ENCODE measurements at places on chromosomes 3 and 15. TPM values are rescaled to one million over a fixed set of nuclear protein-coding genes. Genes with fewer than 3 reads are reported as not detected.

GRCh38 chr15:40823572-40824343, 4.8 kb downstream of the PPP1R14D start:
- no peak for DNase-seq

GRCh38 chr15:47326410-47327333, 390.6 kb upstream of the SEMA6D start:
- no peak for DNase-seq

Gene PLSCR2
- total RNA-seq, result not detected

Gene MITF
- 0.32 TPM for total RNA-seq

DNA sequence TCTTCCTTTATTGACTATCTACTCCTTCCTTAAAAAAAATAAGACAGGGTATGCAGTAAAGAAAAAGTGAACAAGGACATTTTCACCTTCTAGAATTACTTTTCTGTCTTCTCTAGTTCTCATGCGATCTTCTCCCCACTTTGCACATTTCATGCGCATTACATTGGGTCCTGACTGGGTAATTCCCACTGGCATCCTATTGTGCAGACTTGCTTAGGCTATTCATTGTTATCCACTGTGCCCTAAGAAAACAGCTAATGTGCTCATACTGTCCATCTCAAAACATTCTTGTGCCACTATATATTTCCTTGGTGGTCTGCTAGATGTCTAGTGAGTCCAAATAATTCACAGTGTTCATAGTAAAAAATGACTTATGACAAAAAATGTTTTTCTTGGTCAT, 447.4 kb upstream of the ROBO1 start:
- no peak for DNase-seq

DNA sequence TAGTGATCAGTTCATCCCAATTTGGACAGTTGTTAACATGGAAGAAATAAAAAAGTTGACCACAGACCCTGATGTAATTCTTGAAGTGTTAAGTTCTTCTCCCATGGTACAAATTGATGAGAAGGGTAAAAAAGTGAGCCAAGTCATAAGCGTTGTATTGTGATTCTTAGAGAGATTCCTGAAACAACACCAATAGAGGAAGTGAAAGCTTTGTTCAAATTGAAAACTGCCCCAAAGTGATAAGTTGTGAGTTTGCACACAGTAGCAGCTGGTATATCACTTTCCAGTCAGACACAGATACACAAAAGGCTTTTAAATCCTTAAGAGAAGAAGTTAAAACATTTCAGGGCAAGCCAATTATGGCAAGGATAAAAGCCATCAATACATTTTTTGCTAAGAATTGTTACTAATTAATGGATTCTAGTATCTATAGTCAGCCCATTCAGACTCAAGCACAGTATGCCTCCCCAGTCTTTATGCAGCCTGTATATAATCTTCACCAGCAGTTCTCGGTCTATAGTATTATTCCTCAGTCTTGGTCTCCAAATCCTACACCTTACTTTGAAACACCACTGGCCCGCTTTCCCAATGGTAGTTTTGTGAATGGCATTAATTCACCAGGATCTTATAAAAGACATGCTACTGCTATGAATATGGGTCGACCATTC, 38.2 kb downstream of the CDIN1 start:
- no peak for DNase-seq

Gene ATP8B4
- total RNA-seq, result 21.3 TPM

Gene SLC27A2
- 27.6 TPM for total RNA-seq

Gene SOX2
- total RNA-seq, result 0.16 TPM

- DNase-seq, result no peak
Observed at GRCh38 chr15:57634290-57634689, 42.6 kb downstream of the MYZAP start.

GRCh38 chr3:42654331-42655201, 1.1 kb downstream of the ZBTB47 start:
- DNase-seq, result peak; percentile 25

Gene GRIP2
- not detected for total RNA-seq

- peak; percentile 3 for DNase-seq
Observed at GRCh38 chr3:38843898-38844297, 27.9 kb upstream of the SCN10A start.

Data from activated T-cell treated with anti-CD3 and anti-CD28 coated beads, Interleukin-2, amount 50 U/mL, for 72 hours (primary cell).